Camera-type eye (tissue), 1 donor: ENCODE measurements at places on chromosomes 16 and 17. TPM values are rescaled to one million over a fixed set of nuclear protein-coding genes. Genes with fewer than 3 reads are reported as not detected.

The AKTIP gene
- 52.3 TPM for total RNA-seq

The FOXN1 gene
- total RNA-seq, result not detected

The TBX6 gene
- 0.66 TPM for total RNA-seq

The SLFN14 gene
- 1.0 TPM for total RNA-seq

The KRT33B gene
- not detected for total RNA-seq

The CSH1 gene
- total RNA-seq, result not detected

The AOC2 gene
- 44.6 TPM for total RNA-seq
